Dorsolateral prefrontal cortex (tissue), 122 donors: ENCODE measurements at places on chromosomes 2 and 18.

- DNase-seq, result no peak
These were observed 23.8 kb upstream of the SLC20A1 start for GRCh38 chr2:112621790-112622527.

GRCh38 chr2:10650761-10651160, 39.0 kb downstream of the NOL10 start:
- no peak for DNase-seq

DNA sequence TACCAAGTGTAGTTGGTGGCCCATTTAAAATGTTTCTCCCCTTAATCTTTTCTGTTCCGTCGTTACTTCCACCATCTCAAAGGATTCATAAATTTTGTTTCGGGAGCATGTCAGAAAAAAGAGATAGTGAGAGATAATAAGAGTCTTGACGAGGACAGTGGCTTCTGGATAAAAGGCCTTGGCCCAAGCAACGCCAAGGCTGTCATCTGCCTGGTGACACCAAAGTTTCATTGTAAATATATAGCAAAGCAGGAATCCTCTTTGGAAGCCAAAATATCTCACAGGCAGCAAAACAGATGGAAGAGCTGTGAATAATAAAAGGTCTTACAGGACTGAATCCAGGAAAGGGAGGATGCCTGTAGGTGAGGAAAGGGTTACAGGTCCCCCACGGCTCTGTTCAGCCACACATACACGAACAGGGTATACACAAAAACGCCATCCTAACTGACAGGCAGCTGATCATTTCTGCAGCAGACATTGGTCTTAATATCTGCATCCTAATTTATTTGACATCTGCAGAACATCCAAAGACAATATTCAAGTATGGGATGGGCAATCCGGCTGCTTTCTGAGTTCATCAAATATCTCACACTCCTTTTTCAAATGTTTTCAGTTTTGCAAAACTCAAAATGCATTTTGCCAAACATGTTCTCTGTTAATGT, 382.8 kb downstream of the OSR1 start:
- DNase-seq, result no peak

- DNase-seq, result no peak
These were observed 2.4 kb downstream of the WDR43 start for GRCh38 chr2:28896906-28897305.

DNA sequence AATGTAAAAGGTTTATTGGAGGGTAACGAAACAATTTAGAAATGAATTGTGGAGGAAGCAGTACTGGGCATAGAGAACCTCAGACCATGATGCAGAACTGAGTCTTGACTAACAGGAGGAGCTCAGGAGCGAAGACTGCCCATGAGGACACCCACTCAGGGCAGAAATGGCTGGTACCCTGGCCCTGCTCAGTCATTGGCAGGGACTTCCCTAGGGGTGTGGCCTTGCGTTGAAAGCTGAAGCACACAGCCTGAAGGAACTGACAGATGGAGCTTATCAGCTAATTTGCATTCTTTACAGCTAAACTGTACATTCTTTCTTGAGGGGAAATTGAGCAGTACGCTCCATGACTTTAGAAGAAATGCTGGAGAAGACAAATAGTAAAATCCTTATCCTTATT, 57.1 kb downstream of the PDK1 start:
- DNase-seq, result no peak

- no peak for DNase-seq
These were observed 166.9 kb upstream of the KLF7 start for GRCh38 chr2:207332480-207333212.

DNA sequence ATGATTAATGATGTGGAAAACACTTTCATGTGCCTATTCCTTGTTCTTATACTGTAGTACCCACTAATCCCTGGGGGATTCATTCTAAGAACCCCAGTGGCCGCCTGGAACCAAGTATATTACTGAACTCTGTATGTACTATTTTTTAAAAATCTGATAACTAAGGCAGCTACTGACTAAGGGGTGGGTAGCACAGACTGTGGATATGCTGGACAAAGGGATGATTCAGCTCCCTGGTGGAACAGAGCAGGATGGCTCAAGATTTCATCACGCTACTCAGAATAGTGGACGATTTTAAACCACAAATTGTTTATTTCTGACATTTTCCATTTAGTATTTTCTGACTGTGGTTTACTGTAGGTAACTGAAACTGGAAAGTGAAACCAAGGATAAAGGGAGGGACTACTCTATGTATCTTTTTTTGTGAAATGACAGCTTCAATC, 41.8 kb upstream of the CDC42EP3 start:
- no peak for DNase-seq
